Activated naive CD8-positive, alpha-beta T cell treated with anti-CD3 and anti-CD28 coated beads, Interleukin-2, amount 50 U/mL, for 24 hours (primary cell): ENCODE measurements at places on chromosomes 6 and 20.

DNA sequence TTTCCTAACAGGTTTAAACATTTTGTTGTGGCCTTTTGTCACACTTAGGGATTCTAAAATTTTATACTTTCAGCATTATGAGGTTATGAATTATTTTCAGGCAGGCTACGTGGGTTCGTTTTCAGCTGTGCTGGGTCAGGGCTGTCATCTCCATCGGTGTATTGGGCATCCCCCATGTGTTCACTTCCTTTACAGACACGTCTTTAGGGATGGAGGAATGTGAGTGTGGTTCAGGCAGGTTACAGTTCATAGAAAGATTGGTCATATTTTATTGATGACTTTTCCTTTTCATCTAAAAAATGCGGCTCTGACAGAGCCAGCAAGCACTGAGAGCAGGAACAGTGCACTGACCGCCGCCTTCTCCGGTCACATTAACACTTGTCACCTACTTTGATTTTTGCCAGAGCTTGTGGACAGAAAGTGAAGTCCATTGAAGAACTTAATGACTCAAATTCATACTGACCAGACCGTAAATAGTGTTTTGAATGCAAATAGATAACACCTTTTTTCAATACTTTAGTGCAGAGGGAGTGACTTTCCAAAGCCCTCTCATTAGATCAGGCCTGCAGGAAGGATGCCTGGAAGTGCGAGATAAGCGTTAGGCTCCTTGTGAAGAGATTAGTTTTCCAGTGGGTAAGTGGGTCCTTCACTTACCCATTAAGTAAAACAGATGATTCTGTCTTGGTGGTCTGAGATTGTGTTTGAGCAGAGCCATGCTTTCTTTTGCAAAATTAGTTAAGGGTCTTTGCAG lies 113.1 kb downstream of the TIAM2 start:
- no peak for DNase-seq

DNA sequence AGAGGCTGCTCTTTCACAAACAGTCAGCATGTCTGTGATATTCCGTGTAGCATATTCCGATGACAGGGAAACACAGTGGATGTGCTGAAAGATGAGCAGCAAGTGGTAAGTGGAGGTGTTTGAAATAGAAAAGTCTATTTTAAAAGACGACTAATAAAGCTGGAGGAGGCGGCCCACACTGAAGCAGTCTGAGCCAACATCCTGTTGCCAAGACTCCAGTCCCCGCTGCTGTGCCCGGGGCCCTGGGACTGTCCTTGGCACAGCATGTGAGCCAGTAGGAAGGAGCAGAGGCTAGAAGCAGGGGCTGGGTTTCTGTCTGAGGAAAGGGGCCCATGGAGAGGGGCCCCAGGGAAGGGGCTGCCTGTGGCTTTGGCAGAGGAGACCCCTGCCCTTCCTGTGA lies 351.5 kb upstream of the CHD6 start:
- no peak for DNase-seq

DNA sequence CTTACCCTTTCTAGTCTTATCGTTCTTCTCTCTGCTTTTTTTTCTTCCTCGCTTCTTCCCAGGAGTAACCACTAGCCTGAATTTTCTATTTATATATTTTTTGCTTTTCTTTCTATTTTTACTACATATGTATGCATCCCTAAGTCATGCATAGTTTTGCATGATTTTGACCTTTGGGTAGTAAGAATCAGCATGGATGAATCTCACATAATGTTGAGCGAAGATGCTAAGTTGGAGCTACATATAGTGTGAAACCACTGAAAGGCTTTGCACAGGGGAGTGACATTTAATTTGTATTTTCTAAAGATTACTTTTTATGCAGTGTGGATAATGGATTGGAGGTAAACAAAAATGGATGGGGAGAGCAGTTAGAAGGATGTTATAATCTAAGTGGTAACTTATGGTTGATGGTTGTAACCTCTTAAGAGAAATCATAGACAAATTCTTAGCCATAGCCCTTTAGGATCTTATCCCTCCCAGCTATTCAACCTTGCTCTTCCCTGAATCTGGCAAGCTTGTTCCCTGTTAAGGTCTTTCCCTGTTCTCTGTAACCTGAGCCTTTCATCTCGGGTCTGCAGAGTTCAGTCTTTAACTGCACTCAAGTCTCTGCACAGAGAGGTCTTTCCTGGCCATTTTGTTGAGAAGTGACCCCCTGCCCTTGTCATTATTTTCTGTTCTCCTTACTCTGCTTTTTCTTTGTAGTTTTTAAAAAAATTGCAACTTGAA lies 18.0 kb downstream of the PEX7 start:
- DNase-seq = no peak

- no peak for DNase-seq
These were observed 103.7 kb downstream of the TPBG start for GRCh38 chr6:82467338-82467737.

GRCh38 chr6:33638556-33638955 lies 17.4 kb downstream of the ITPR3 start:
- no peak for DNase-seq

DNA sequence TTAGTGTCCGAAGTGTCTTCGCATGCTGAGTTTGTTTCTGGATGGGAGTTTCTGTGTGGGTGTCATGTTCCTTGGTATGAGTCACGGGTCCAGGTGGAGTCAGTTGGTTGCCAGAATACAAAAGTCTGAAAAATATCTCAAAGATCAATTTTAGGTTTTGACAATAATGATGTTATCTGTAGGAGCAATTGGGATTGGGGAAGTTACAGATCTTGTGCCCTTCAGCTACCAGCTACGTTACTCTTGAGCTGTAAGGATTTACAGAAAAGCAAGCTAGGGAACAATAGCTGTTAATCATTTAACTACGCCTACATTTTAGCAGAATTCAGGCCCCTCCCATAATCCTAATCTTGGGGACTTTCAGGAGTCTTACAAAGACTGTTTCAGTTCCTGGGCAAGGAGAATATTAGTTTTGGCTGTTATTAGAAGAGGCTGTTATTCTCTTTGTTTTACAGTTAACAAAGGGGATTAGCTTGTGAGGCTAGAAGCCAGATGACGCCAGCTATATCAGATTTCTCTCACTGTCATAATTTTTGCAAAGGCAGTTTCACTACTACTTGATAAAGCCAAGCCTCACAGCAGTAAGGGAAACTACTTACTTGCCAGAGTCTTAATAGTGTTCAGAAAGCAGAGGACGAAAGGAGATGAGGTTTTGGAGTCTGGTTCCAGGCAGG lies 15.4 kb upstream of the SLC22A16 start:
- no peak for DNase-seq

DNA sequence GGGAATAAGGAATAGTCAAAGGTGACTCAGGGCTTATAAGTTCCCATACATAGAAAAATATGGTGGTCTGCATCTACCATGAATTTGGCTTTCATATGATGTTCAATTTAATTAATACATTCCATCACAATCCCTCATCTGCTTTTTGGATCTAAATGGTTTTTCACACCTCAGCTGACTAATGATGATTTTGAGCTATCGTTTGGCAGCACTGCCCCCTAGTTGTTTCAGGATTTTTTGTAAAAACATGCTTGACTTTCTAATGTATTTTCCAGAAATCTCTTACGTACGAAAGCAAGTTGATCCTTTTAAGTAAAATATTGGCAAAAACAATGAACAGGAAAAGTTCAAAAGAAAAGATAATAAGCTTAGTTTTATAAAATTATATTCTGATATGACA lies 408.6 kb upstream of the ADGRB3 start:
- no peak for DNase-seq

- no peak for DNase-seq
These were observed 50.8 kb upstream of the DSN1 start for GRCh38 chr20:36824142-36824940.

GRCh38 chr6:131205481-131206244 lies 70.4 kb downstream of the AKAP7 start:
- DNase-seq = no peak

- DNase-seq = no peak
These were observed 40.5 kb downstream of the TGM6 start for GRCh38 chr20:2421247-2421646.

DNA sequence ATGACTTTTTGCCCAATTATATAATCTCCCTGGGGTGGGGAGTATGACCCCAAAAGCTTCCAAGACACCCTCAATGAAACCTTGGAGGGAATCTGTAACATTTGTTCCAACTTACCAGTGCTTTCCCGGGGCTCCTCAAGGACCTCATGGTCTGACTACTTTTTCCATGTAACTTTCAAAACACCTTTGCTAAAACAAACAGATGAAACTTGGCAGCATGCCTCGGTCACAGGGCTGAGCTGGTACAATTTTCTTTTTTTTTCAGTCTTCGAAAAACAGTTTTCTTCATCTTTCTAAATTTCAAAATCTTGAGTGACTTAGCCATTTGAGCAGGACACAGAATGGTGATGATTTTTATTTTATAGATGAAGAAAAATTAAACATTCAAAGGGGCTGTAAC lies 241.2 kb downstream of the BMP7 start:
- DNase-seq = no peak

GRCh38 chr6:106858653-106859092 lies 115.9 kb downstream of the CD24 start:
- no peak for DNase-seq

DNA sequence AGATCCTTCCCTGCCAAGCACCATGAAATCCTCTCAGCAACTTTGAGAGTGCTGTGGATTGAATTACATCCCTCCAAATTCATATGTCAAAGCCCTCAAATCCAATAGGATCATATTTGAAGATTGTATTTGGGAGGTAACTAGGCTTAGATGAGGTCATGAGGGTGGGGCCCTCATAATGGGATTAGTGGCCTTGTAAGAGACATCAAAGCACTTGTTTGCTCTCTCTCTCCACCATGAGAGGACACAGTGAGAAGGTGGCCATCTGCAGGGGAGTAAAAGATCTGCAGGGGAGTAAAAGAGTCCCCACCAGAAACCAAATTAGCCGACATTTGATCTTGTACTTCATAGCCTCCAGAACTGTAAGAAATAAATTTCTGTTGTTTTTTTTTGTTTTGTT lies 298.2 kb downstream of the SAMD5 start:
- no peak for DNase-seq

- DNase-seq = no peak
These were observed 3.6 kb upstream of the TOX2 start for GRCh38 chr20:43911066-43911465.

DNA sequence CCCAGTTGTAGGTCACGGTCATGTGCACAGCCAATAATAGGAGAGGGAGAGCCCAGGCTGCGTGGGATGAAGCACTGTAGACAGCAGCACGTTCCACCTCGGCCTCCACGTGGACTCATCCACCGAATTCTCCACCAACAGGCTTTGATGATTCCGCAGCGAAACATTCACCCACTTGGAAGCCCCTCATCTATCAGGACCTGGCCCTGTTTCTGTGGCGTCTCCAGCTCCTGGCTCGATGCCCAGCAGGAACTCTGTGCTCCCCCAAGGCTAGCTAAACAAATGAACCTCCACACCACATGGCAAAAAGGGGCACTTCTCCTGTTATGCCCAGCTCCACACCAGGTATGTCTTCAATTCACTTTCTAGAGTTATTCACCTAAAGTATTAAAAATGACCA lies 237.9 kb upstream of the PDE10A start:
- DNase-seq = no peak

DNA sequence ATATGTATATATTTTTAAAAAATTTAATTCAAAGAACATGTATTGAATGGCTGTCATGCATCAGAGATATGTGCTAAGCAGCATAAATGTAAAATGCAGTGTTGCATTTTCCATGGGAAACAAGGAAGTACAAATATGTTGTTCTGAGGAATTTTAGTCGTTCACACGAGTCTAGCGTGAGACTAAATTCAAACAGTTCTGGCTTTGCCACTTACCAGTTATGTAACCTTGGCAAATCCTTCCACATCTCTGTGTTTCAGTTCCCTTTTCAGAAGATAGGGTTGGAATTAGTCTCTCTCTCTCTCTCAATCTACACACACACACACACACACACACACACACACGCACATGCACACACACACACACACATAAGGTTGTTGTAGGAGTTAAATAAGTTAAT lies 305.4 kb downstream of the UTRN start:
- DNase-seq = no peak

- no peak for DNase-seq
These were observed 68.8 kb upstream of the LTV1 start for GRCh38 chr6:143774347-143774746.

DNA sequence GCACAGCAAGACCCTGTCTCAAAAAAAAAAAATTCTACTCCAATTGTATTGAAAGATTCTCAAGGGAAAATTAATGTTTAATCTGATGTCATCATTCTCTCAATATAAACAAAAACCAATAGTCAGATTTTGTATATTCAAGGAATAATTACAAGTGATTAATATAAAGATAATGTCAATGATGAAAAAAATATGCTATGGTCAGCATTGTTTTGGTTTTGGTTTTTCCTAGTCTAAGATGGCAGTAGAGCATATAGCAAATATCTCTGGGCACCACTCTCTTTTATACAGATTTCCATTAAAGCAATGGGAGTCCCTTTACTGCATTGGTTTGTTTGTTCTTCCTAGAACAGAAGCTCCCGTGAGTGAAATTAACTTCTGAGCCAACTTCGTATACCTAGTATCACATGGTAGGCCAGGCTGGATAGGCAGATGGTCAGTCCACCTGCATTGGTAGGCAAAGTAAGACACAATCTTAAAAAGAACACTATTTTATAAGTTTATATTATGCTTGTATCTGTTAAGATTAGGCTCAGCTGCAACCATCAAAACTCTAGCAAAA lies 523.8 kb upstream of the JARID2 start:
- DNase-seq = no peak

GRCh38 chr6:28648035-28648877 lies 122.6 kb downstream of the GPX5 start:
- peak; percentile 76 for DNase-seq

DNA sequence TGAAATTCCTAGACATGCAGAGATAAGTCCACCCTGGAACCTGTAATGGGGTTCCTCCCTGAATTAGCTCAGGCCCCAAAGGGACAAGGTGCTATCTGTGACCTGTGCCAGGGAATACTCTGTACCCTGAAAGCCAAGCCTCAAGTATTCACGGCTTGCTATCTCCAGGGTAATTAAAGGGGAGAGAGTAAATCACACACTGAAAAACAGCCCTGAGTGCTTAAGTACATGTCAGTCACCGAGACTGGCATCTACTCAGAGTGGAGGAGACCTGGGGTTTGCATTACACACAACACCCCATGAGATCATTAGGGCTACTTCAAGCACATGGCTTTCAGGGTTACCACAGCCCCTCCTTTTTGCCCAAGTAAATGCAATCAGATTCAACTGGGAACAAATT lies 188.1 kb downstream of the CD83 start:
- DNase-seq = no peak

- no peak for DNase-seq
These were observed 89.2 kb upstream of the BHLHE23 start for GRCh38 chr20:63095718-63096654.

GRCh38 chr6:41404182-41404845 lies 68.9 kb downstream of the NCR2 start:
- DNase-seq = no peak

GRCh38 chr6:133945158-133945557 lies 7.9 kb upstream of the TBPL1 start:
- no peak for DNase-seq

GRCh38 chr20:8492173-8492572 lies 360.1 kb downstream of the PLCB1 start:
- no peak for DNase-seq

- no peak for DNase-seq
These were observed 151.6 kb upstream of the PDE10A start for GRCh38 chr6:165814679-165815078.
